ENCODE measurements at places on chromosomes 7 and 10. TPM values are rescaled to one million over a fixed set of nuclear protein-coding genes. Genes with fewer than 3 reads are reported as not detected.

CALML3 gene
- not detected for total RNA-seq

SPRN gene
- total RNA-seq = 0.43 TPM

PNLIPRP1 gene
- total RNA-seq = not detected

IDI2 gene
- not detected for total RNA-seq

STRIP2 gene
- 2.9 TPM for total RNA-seq

All from fibroblast of villous mesenchyme (primary cell).